Naive thymus-derived CD4-positive, alpha-beta T cell (primary cell): ENCODE measurements at places on chromosomes 7 and 10. TPM values are rescaled to one million over a fixed set of nuclear protein-coding genes. Genes with fewer than 3 reads are reported as not detected.

GRCh38 chr10:7291487-7292270, 119.2 kb downstream of the SFMBT2 start:
- DNase-seq: no peak

- DNase-seq: no peak
Observed at GRCh38 chr10:29083096-29083495, 205.8 kb upstream of the LYZL1 start.

- DNase-seq: no peak
Observed at GRCh38 chr7:28205506-28205905, 24.9 kb upstream of the JAZF1 start.

Gene PITX3
- total RNA-seq: not detected

- DNase-seq: no peak
Observed at GRCh38 chr7:64951250-64951848, 39.5 kb downstream of the ZNF117 start.

DNA sequence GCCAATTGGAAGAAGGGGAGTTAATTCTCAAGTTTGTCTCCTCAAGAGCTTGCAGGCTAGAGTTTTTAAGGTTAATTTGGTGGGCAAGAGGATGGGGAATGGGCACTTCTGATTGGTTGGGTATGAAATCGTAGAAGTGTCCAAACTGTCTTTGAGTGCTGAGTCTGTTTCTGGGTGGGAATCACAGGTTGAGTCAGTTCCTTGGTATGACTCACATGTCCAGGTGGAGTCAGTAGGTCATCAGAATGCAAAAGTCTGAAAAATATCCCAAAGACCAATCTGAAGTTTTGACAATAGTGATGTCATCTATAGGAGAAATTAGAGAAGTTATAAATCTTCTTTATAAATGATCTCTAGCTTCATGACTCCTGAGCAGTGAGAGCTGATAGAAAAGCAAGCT, 1252.2 kb downstream of the REEP3 start:
- no peak for DNase-seq

Gene BHLHA15
- total RNA-seq: 0.39 TPM in 1 of 2 replicates, not detected in the other

GRCh38 chr7:16657656-16658279, 11.8 kb downstream of the BZW2 start:
- no peak for DNase-seq

GRCh38 chr7:135510592-135511183, 786 bp upstream of the CNOT4 start:
- no peak for DNase-seq

GRCh38 chr7:33973231-33974015, 68.1 kb downstream of the BMPER start:
- DNase-seq: no peak

GRCh38 chr10:36612436-36612835, 513.0 kb upstream of the ANKRD30A start:
- no peak for DNase-seq

- DNase-seq: no peak
Observed at GRCh38 chr10:78454123-78454645, 420.5 kb downstream of the RPS24 start.

Gene KDM7A
- 50.3 TPM for total RNA-seq

DNA sequence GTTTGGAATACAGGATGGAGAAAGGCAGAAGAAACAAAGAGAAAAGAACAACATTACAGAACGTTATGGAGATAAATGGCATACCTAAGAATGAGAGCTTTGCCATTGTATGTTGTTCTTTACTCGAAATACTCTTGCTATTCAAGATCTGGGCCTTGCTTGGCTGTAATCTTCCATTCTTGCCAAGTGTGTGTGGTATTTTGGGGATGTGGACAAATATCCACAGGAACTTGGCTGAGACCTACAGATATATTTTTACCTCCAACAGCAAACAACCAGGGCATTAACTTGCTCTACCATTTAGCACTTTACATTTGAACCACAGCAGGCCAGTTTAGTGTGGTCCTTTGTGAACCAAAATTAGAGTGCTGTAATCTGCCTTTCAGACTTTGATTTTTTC, 76.3 kb downstream of the DKK1 start:
- DNase-seq: no peak

DNA sequence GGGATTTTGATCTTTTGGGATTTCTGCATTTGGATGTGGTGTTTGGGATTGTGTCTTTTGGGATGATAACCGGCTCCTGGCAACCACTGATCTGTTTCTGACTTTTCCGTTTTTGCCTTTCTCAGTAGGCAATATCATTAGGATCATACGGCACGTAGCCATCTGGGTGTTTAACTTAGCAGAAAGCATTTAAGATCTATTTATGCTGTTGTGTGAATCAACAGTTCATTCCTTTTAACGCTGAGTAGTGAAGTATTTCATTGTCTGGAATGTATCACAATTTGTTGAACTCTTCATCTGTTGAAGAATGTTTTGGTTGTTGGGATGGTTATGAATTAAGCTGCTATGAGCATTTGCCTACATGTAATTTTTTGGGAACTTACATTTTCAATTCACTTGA, 459.6 kb downstream of the SDK1 start:
- DNase-seq: no peak

GRCh38 chr10:98045785-98046389, 15.5 kb upstream of the CRTAC1 start:
- peak; percentile 26 for DNase-seq
